Activated CD4-positive, alpha-beta T cell treated with anti-CD3 and anti-CD28 coated beads, Interleukin-2, Interleukin-6, amounts not matched to agents 100 ng/mL and 50 ng/mL, durations not matched to agents 16 hours and 8 hours (primary cell): ENCODE measurements at places on chromosomes 6 and 20.
A peak's percentile ranks its signal among the peaks of the same experiment; 100 is the strongest.

DNA sequence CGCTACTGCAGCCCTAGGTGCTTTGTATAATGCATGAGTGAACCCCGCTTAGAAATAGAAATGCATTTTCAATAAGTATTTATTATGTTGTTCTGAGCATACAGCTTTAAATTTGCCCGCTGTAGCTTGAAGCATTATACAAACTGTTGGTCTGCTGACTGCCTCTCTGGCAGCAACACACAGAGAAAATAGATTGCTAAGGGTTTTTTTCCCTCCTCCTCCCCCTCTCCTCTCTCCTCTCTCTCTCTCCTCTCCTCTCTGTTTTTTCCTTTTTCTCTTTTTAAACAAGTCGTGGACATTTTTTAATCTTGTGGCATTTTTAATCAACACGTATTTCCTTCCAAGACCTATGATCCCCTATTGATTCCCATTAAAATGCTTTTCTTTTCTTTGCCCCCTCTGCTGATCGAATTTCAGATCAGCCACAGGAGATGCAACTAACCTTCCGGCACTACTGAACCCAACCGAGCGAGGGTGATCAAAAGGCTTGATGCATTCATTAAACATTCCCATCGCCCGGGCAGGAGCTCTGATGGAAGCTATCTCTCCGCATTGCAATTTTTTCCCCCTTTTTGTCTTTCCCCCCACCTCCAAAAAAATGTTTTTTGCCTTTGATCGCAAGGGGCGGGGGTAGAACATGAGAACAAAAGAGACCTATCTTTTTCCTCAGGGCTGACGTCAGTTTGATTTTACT, 90.7 kb upstream of the ARID1B start:
- peak; percentile 49 for DNase-seq

GRCh38 chr20:54062812-54063280, 7.5 kb downstream of the BCAS1 start:
- DNase-seq, result peak; percentile 56

DNA sequence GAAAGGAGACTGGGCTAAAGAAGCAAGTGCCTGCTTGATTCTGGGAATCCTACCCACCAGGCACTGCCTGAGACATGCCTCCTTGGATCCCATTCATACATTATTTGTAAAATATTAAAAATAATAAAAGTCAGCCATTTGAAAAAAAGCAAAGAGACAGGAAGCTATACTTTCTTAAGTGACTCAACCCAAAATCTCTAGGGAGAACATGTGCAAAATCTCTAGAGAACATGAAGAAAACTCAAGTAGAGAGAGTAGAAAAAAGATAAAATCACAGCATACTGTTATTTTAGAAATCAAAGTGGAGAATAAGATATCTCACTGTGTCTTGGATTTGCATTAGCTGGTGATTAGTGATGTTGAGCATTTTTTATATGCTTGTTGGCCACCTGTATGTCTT, 197.2 kb upstream of the GGTLC1 start:
- no peak for DNase-seq

- DNase-seq, result peak; percentile 9
Measured at GRCh38 chr6:131062241-131063027, 611 bp downstream of the EPB41L2 start.

- no peak for DNase-seq
Measured at GRCh38 chr6:106204961-106205360, 118.8 kb downstream of the PRDM1 start.

DNA sequence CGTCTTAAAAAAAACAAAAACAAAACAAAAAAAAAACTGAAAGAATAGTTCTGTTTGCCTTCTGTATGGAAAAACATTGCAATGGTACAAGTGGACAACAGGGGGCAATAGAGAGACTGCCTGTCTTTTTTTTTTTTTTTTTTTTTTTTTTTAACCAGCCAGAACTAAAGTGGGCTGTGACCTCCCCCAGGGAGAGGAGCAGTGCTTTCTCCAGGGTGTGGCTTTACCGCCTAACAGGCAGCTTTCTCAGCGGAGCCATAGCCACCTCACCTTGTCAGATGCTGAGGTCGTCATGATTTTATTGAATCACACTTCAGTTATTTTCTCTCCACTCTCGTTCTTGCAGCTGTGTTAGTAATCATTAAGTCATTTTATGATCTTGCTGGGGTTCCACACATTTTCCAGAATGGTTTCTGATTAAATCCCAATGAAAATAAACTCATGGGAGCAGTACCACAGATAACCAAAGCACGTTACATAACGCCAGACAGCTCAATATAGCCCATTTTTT, 78.4 kb downstream of the GMPR start:
- DNase-seq, result peak; percentile 58

DNA sequence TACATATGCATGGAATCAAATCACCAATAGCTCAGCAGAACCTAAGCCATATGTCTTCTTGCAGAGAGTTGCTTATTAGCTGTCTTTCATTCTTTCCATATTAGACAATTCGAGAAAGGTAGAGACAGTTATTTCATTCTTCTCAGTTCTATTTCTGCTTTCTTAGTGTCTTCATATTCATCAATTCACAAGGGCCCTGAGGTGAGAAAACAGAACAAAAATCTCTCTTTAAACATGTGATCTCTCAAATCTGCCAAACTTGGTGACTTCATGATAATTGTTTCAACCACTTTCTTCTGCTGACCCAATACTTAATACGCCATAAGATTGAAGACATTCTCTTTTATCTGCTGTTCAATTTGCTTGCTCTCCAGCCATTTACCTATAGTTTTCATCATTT, 229.7 kb upstream of the MARCKS start:
- no peak for DNase-seq

DNA sequence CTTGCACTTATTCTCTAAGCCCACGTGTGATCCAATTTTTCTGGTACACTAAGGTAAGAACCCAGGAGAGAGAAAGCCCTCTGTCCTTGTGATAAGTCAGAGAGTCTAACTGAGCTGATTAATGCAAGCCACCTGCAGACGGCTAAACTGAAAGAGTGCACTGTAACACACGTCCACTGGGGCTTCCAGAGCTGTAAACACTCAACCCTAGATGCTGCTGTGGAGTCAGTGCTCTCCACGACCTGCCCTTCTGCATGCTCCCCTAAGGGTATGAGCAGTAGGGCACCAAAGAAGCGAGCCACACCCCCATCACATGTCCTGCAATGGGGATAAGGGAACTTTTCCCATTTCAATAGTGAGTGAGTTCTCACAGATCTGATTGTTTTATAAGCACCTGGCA, 55.7 kb downstream of the TXLNB start:
- no peak for DNase-seq
